ENCODE measurements at places on chromosomes 3 and 15. TPM values are rescaled to one million over a fixed set of nuclear protein-coding genes. Genes with fewer than 3 reads are reported as not detected.

GRCh38 chr15:60729850-60730458 is 251.0 kb upstream of the ICE2 start:
- no peak for DNase-seq

PTPRG gene
- 5.3 TPM for total RNA-seq

DNA sequence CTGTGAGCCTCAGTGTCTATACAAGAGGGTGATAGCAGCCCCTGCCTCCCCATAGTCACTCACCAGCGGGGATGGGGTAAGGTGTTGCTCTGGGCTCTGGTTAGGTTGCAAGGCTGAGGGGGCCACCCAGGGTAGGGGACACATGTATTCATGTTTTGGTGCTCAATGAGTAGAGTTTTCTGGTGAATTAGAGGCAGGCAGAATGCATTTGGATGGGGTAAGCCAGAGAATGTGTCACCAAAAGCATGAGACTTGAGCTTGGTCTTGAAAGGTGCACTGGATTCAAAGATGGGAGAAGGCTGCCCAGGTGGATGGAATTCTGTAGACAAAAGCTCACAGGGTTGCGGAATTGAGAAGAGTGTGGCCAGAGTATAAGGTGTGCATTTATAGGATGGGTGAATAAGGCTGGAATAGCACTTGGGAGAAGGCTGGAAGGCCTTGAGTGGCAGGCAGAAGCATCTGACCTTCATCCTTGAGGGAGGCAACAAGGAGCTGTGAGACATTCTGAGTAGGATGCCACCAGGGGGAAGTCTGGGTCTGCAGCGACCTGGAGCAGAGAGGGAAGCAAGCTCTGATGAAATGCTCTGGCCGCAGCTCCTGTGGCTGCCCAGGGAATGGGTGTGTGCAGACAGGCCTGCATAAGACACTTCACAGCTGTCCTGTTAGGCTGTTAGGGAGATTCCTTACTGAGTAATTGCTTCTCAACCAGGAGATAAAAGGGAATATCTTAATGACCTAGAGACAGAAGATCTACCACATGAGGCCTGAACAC is 149.6 kb downstream of the CHDH start:
- no peak for DNase-seq

FEZF2 gene
- not detected for total RNA-seq

DNA sequence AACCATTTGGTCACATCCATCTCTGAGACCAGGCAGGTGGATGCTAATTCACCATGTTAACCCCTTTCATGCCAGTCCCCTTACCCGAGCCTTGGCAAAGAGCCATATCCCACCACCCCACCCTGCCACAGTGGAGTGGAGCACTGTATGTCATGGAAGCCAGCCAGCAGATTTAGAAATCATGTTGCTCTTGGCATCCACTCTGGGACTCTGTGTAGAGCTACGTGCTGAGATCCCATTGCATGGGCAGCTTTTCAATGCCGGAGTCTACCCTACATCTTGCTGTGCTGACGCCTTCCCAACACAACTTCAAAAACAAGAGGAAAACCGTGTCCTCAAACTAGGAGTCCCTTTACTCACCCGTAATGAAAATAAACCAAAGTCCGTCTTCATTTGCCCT is 131.0 kb downstream of the NTRK3 start:
- DNase-seq: no peak

RAB6B gene
- total RNA-seq: 7.6 TPM

DNA sequence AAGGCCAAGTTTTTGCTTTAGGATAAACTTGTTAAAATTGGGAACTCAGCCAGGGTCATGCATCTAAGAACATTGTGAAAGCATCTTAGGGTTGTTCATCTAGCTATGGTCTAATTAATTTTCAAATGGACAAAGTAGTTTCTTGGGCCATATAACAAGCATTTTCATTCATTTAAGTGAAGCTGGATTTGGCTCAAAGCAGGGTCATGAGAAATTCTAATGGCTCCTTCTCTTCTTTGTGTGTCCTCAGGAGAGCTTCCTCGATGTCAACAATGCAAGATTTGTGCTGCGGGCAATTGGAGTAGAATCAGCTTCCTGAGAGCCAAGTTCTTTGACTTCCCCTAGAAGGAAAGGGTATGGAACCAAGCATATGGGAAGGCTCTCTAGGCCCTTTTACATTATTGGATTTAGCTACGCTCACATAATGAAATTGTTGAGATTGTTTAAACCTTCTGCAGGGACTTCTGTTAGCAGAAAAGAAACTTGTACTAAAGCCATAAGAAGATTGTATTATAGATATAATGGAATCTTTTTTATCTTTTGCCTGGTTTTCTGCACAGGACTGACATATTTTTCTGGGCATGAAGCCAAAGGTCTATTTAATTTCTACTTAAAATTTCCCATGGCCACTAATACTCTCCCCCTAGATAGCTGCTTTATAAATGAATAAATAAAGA is 1.8 kb upstream of the SAMMSON start:
- DNase-seq: no peak
